BE2C (cell line): ENCODE measurements at places on chromosomes 2 and 18.
A peak's percentile ranks its signal among the peaks of the same experiment; 100 is the strongest.

GRCh38 chr2:64177315-64177714, 33.1 kb upstream of the PELI1 start:
- DNase-seq: no peak

- peak; percentile 10 for DNase-seq
Observed at GRCh38 chr18:961644-962355, 57.1 kb downstream of the ADCYAP1 start.

DNA sequence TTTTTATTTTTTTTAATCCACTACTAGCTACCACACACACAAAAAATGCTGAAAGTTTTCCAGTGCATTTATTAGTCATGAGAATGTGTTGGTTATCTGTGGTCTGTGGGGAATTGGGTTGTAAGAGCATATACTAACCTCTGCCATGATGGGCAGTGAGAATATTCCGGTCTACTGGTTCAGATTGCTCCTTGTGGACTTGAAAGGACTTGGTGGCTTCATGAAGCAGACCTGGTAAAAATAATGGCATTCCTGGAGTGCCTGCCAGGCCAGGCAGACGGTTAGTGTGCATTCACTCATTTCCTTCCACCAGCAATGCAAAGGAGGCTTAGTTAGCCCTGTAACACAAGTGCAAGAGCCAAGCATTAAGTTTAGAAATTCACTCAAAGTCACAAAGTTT, 150.8 kb downstream of the THSD7B start:
- no peak for DNase-seq

- no peak for DNase-seq
Observed at GRCh38 chr18:23825496-23825895, 136.2 kb downstream of the LAMA3 start.

DNA sequence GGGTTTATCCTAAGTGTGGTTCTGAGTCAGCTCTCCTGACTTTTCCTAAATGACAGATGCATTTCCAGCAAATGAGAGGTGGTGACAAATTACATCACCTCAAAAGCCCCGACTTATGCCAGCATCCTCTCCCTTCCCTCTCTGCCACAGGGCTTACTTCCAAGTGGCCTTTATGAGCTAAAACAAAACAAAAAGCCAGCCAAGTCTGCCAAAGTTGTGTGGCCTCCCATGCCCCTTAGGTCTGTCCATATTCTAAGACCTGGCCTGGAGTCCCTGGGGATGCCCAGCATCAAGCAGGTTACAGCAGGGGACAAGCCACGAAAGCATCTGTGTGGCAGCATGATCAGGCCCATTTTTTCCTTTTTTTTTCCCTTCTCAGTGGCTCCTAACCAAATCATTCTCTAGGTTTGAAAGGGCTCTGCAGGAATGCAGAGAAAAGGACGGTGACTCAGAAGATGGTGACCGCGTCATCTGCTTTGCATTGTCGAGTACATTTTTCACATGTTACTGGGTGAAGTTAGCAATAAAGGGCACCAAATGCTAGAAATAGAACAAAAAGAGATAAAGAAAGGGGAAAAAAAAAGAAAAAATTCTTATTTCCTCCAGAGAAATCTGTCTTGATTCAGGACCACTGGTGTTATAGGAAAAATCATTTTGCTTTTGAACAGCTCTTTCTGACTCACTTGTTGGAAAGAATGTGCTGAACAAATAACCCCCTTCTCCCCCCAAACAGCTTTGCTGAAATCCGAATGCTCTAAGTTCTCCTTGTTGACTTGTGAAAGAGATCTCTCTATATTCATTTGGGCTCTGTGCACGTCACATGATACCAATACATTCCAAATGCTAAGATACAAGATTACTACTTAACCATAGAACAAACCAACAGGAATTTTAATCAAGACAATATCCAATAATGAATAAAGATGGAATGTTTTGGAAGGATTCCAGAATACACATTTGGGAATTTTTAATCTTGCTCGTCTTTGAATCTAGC, 178.7 kb downstream of the EN1 start:
- DNase-seq: no peak

GRCh38 chr2:224608104-224608503, 22.9 kb upstream of the CUL3 start:
- no peak for DNase-seq

- no peak for DNase-seq
Observed at GRCh38 chr2:40466332-40466906, 14.5 kb upstream of the SLC8A1 start.

GRCh38 chr2:38246105-38246504, 131.0 kb downstream of the ATL2 start:
- DNase-seq: no peak

DNA sequence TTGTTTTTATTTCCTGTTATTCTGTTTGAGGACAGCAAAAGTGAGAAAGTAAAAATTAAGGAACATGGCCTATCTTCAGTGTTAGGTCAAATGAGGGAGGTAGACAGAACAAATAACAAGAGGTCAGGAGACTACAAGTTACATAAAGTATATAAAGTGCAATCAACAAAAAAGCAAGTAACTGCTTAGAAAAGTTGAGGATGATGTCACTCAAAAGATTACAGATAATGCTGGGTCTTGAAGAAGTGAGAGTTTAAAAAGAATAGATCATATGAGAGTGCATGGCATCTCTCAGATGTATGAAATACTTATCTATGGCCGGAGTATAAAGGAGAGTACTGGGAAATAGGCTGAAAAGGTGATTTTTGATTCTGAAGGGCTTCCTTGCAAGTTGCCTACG, 79.9 kb downstream of the LNPK start:
- DNase-seq: no peak

DNA sequence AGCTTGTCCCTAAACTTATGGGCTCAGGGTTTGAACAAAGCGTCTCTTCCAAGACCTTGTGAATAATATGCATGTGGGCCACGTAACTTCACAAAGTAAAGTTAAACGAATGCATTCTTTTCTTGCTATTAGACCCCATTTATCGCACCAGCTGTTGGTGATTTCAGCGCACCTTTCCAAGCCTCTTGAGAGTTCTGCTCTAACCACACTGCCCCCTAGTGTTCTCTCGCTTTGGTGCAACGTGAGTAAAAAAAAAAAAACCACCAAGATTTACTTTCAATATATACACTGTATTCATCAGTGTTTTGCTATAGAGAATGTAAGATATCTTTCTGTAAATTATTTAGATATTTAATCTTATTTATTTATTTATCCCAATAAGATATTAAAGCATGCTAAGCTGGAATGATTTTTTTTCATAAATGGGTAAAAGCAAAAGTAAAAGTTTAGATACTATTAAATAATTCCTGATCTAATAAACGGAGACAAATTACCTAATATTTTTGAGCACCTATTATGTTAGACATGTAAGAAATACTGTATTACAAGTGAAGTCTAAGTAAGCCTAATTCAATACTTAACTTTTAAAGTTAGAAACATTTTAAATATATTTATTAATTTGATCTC, 459.5 kb downstream of the DLGAP1 start:
- peak; percentile 24 for DNase-seq

- no peak for DNase-seq
Observed at GRCh38 chr2:98460573-98461497, 16.2 kb downstream of the INPP4A start.

- no peak for DNase-seq
Observed at GRCh38 chr2:156435396-156435717, 822 bp upstream of the GPD2 start.

DNA sequence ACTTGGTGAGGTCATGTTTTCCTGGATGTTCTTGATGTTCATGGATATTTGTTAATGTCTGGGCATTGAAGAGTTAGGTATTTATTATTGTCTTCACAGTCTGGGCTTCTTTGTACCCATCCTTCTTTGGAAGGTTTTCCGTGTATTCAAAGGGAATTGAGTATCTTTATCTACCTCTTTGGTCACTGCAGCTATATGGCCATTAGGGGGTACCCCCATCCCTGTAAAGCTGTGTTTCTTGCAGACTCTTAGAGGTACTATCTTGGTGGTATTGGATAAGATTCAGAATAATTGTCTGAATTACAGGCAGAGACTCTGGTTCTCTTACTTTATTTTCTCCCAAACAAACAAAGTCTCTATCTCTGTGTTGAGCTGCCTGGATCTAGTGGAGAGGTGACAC, 401.6 kb upstream of the FSIP2 start:
- DNase-seq: no peak

- DNase-seq: no peak
Observed at GRCh38 chr2:196268025-196268424, 96.6 kb upstream of the STK17B start.

DNA sequence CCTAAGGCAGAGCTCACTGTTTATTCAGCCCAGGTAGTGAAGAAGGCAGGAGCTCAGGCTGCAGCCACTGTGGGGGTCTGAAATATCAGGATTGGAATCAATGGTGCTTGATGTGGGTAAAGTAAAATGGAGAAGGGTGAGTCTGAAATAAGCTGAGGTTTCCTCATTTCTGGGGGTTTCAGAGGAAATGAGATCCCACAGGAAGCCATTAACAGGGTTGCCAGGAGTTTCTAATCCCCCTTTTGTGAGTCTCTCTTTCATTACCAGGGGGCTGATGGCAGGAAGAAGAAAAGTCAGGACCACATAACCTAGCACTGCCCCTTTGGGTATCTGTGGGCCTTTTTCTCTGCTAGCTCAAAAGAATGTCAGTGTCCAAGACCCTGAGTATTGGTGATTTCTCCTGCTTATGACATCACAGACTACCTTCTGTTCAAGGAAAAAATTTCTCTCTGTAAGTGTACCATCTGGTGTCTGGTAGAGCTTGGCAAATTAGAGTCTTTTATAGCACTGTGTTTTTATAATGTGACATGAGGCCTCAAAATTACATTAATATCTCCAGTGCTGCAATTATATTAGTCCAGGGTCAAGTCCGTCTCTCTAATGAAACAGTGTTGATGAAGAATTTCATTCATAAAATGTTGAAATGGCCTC, 56.0 kb downstream of the LBH start:
- no peak for DNase-seq

- DNase-seq: peak; percentile 34
Observed at GRCh38 chr2:157596992-157597681, 31.5 kb downstream of the ACVR1C start.

- DNase-seq: no peak
Observed at GRCh38 chr2:168528016-168528415, 71.9 kb downstream of the CERS6 start.

DNA sequence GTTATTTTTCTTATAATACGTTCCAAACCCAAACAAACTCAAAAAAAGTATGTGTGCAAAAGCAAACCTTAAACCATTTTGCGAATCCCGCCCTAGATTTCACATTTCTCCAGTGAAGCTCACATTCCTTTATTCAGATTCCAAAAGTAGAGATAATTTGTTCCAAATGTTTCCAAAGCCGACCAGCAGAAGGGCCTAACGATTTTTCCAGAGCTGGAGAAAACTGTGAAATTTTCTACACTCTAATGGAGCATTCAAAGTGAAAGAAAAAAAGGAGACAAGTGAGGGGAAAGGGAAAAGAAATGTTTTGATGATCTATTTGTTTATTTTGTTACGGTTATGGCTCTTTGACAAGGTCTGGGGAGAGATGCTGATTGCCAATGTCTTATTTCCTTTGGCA, 286.5 kb upstream of the SLC14A2 start:
- no peak for DNase-seq

GRCh38 chr2:207759890-207760289, 9.8 kb downstream of the FZD5 start:
- no peak for DNase-seq

DNA sequence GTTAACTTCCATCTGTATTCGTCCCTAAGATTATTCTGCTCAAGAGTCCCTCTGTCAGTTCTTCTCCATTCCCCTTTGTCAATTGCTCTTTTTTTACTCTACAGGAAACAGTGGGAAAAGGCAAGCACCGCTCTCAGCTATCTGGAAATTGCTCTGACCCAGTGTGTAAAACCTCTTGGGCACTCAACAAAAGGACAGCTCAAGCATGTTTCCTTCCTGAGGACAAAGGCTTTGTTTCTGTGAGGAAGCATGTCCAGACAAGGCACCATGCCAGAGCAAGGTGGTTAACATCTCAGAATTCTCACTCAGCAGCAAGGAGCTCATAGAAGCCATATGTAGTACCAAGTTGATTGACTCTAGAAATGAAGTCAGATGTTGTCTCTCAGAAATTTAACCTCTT, 735.6 kb downstream of the TSN start:
- DNase-seq: no peak

DNA sequence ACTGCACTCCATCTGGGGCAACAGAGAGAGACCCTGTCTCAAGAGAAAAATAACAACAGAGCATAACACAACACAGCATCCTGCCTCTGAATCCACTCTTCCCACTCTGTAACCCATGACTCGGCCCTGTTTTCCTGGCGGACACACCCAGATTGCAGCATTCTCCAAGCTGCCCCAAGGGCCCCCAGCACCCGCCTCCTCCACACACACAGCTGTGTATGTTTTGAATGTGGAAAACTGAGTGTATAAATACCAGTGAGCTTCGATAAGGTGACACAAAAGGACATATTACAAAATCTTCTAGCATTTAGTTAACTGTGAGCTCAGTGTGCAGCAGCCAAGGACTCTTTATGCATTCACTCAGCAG, 13.0 kb downstream of the IMPA2 start:
- DNase-seq: no peak

DNA sequence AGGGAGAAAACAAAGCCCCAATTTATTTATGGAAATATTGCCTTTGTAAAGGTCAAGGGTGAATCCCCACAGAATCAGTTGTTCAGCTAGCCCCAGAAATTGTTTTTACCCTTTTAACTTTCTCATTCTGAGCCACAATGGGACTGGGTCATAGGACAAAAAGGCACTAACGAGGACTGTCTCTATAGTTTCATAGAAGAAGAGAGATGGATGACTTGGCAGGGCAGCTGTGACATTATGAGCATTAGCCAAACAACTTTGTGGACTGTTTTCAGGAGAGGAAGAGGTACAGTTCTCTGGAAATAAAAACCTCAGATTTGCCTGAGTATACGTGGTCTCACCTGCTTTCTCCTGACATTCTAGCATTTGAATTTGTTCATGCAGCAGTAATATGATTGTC, 1155.8 kb upstream of the CHAC2 start:
- no peak for DNase-seq

- no peak for DNase-seq
Observed at GRCh38 chr2:22998359-22998758, 386.6 kb upstream of the KLHL29 start.

DNA sequence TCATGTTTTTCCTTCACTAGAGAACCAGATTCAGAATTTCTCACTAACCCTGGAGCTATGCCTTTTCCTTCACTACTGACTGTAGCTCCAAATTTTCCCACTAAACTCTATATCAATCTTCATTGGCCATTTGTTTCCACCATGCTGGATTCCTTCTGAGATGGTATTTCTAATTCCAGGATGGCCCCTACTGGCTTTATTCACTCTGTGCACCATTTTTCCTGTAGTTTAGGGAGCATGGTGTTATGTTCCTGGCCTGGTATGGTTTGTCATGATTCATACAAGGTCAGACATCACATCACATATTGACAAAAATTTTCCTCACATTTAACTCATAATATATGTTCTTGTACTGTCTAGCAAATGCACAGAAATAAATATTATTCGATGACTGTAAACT, 229.2 kb upstream of the TFPI start:
- DNase-seq: no peak

DNA sequence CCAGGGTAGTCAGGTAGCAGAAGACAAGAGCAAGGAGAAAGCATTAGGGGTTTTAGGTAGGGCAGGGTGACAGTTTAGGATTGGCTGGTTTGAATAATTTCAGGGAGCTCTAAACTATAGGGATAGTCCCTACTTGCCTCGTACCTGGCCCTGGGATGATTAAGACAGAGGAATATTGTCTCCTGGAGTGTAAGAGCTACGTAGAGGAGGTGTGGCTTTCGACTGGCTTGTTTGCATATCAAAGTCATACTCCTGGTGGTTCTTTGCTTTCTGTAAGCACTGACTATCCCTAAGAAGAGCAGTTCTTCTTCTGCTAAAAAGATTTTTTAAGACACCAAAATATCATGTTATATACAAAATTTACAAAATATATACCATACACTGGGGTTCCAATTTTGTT, 1867.4 kb downstream of the SUCLG1 start:
- DNase-seq: no peak
